Endothelial cell (in vitro differentiated cells): ENCODE measurements at places on chromosomes 11 and 22. TPM values are rescaled to one million over a fixed set of nuclear protein-coding genes. Genes with fewer than 3 reads are reported as not detected.

GRCh38 chr22:26360169-26360885 is 68.7 kb upstream of the ASPHD2 start:
- DNase-seq = peak; percentile 72

GRCh38 chr11:46116007-46116711 is 5.1 kb downstream of the PHF21A start:
- DNase-seq = no peak

The RIMBP3C gene
- total RNA-seq = 0.18 TPM

The OR2AG1 gene
- not detected for total RNA-seq

- no peak for DNase-seq
These were observed 129.2 kb upstream of the MTMR2 start for GRCh38 chr11:96052921-96053651.

The GALNT18 gene
- 87.6 TPM for total RNA-seq

DNA sequence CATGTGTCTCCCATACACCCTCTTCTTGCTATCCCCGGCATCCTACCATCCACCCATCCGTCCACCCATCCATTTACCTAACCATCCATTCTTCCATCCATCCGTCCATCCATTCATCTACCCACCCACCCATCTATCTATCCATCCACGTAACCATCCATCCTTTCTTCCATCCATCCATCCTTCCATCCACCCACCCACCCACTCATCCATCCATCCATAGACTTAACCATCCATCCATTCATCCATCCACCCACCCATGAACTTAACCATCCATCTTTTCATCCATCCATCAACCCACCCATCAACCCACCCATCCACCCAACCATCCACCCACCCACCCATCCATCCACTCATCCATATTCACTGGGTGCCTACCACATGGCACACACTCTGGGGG is 10.6 kb upstream of the CDC42EP2 start:
- no peak for DNase-seq

The OR52A1 gene
- 0.03 TPM for total RNA-seq
